ENCODE measurements at places on chromosomes 6 and 20.

DNA sequence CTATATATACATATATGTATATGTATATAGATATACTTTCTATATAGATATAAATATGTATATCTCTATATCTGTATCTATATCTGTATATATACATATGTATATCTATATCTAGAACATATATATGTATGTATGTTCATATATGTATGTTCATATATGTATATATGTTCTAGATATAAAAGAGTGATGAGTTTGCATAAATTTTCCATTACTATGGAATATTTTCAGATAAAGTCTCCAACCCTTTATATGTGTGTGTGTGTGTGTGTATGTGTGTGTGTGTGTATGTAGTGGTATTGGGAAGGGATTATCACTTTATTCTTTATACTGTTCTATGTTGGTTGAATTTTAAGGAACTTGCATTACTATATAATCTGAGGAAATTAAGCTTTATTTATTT lies 33.3 kb downstream of the SYNE1 start:
- no peak for DNase-seq

DNA sequence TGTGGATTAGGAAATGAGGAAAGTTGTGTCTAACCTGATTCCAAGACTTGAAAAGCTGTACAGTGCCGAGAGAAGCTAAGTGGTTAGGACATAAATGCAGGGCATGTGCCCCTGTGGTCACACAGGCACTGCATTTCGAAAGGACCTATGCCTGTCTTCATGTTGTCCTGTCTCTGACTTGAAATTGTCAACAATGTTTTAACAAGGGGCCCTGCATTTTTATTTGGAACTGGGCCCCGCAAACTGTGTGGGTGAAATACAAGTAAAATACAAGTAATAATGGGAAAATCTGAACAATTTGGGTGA lies 38.8 kb downstream of the MRS2 start:
- no peak for DNase-seq

- no peak for DNase-seq
These were observed 1075.6 kb downstream of the HACE1 start for GRCh38 chr6:103784117-103784516.

DNA sequence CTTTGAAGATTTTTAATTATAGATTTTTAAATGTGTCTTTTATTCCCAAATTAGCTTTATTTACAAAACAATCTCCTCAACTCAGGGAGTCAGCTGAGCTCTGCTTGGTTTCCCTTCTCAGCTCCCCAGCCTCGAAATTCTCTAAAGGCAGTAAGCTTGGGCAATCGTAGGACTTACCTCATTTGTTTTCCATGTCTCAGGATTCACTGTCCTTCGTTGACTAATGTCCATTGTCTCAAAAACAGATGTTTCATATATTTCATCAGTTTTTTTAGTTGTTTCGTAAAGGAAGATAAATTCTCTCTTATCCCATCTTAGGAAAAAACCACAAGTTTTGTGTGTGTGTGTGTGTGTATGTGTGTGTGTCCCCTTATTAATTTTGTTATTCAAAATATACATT lies 102.2 kb upstream of the ADGRF1 start:
- DNase-seq, result no peak

- DNase-seq, result no peak
These were observed 48.5 kb downstream of the FHL5 start for GRCh38 chr6:96611342-96611991.

DNA sequence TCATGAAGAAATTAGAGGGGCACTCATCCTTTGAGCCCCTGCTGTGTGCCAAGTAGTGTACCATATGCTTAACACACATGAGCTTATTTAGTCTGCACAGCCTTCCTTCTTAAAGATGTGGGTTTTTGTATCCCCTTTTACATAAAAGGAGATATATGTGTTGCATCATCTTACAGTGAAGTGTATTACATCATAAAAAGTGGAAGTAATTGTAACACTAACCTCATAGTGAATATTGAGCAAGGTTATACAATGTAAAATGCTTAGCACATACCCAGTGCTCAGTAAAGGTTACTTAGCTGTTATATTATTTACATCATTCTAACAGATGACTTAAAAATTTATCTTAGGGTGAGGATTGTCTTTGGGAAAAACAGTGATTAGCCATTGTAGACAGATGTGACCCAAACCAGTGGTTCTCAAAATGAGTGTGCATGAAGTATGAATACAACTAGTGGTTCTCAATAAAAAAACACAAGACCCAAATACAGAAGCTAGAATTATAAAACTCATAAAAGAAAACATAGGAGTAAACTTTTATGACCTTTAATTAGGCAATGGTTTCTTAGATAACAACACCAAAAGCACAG lies 3.8 kb upstream of the PIGU start:
- DNase-seq, result no peak

DNA sequence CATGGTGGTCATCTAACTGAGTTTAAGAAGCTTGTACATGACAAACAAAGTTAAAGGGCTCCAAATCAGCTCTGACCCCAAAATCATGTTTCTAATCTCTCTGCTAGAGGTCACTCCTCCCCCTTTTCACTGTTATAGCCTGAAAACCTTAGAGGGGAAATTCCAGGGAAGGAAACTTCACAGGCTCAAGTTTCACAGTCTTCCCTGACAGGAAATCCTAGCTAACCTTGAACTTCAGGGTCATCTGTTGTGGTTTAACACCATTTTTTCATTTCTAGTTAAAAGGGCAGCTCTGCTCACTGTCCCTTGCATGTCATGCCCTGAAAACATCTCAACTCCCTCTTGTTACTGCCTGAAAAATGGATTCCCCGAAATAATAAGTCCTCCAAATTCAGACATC lies 104.4 kb upstream of the BMP2 start:
- no peak for DNase-seq

DNA sequence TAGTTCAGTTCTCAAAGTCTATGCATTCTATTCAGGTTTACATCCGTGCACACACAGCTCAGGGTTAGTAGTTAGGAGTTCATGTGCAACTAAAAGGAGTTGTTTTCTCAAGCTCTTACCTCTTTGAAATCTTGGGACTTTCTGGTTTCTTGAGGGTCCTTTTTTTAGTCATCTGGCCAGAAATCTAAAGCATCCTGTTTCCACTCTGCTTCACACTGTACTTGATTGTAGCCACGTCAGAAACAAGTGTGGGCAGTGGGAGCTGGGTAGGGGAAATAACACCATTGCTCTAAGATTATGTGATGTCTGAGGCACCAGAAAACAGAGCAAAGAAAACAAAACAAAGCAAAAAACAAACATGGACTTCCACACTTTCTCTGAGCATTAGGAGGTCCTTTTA lies 58.3 kb downstream of the HDGFL1 start:
- no peak for DNase-seq

DNA sequence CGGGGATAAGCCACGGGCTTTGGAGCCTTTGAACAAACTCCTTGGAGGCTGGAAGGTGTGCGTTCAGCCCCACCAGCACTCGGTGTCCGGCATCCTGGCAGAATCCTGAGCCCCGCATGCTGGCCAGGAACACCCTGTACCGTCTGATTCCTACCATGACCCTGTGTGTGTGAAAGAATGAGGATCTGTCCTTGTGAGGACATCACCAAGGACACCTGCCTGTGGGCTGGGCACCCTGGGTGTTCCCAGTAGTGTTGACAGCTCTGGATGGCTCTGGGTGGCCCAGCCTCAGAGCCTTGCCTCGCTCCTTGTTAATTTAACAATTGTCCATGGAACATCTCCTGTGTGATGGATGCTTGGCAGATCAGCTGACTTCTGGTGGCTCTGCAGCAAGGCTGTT lies 234.3 kb downstream of the QKI start:
- no peak for DNase-seq

DNA sequence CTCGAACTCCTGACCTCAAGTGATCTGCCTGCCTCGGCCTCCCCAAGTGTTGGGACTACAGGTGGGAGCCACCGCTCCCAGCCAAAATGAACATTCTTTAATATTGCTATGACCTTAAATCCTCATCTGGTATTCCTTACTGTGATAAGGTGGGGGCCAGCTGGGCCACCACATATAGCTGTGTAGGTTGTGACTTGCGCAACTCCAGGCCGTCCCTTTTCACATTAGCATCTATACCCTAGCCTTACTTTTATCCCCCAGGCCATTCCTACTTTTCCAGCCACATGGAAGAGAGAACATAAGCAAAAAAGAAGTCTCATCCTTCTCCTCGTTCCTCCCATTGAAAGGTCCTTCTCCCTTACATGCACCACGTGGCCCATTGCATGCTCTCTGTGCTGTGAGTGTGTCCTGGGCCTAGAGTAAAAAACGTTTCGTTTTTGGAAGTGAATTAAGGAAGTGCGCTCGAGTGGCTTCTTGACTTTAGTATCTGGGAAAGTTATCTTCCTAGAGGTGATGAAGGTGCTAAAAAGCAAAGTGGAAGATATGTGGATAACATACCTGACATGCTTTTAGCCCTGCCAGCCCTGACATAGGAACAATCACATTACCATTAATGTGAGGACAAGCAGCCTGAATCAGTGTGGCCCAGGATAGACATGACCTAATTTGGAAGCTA lies 56.8 kb upstream of the KIF13A start:
- DNase-seq, result no peak

GRCh38 chr6:63897459-63897858 lies 261.9 kb downstream of the PHF3 start:
- no peak for DNase-seq

GRCh38 chr20:55200317-55200716 lies 724.9 kb downstream of the DOK5 start:
- no peak for DNase-seq

- no peak for DNase-seq
These were observed 72.0 kb upstream of the HMGCLL1 start for GRCh38 chr6:55651015-55651414.

DNA sequence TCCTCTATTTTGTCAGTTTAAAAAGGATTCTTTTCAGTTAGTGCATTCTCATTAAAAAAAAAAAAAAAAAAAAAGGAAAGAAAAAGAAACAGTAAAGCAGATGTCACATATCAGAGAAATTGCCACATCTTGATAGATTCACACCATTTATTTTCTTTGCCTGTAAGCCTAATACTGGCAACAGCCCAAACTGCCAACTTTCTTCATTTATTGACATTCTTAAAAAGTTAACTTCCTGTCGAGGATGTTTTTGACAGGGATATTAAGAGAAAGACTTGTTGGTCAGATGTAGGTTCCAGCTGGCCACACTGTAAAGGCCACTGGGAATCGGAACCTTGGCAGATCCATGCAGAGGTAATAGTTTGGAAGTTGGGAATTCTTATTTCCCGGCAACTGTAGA lies 332.6 kb downstream of the NRN1 start:
- no peak for DNase-seq
